Kidney (tissue), 22 donors: ENCODE measurements at places on chromosomes 5 and 9. TPM values are rescaled to one million over a fixed set of nuclear protein-coding genes. Genes with fewer than 3 reads are reported as not detected.

DNA sequence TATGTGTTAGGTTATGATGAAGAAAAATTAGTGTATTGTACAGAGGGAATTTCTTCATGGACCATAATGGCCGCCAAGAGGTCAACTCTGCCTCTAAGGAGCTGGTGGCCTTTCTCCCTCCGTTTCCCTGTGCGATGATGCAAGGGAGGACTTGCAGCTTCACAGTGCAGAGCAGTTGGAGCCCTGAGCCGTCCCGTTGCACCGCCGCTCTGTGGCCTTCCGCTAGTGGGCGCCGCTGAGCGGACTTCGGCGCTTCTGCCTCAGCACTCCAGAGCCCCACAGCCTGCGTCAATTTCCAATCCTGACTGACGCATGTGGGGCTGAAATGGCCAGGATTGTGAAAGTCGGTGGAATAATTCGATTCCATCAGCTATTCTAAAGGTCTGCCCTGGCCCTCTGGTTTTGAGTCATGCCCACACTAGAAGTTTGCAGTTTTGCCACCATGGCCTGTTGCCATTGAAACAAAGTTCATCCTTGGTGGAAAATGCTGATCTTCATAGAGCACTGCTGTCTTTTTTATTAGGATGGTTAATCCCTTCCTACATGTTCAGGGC is 22.7 kb upstream of the LECT2 start:
- DNase-seq = peak; percentile 72

GRCh38 chr5:84028093-84028492 is 307.4 kb upstream of the HAPLN1 start:
- no peak for DNase-seq

DNA sequence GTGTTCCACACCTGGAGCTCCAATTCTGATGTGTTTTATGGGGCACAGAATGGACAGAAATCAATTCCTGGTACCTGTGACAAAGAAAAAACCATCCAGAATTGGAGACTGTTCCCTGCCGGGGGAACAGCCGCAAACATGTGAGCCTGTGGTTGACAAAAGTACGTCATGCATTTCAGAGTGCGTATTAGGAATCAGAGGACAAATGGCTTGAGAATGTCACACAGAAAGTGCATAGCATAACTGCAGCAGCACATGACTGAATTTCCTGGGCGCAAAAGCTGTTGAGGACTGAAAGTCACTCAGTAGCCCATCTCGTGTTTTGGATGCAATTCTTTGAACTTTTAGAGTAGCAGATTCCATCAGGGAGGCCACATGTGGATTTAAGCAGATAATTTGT is 85.1 kb downstream of the TRIO start:
- DNase-seq = no peak

Gene DAB2IP
- 105 TPM for total RNA-seq

Gene DNAH5
- 16.4 TPM for total RNA-seq
